ENCODE measurements at places on chromosomes 2 and 18.

DNA sequence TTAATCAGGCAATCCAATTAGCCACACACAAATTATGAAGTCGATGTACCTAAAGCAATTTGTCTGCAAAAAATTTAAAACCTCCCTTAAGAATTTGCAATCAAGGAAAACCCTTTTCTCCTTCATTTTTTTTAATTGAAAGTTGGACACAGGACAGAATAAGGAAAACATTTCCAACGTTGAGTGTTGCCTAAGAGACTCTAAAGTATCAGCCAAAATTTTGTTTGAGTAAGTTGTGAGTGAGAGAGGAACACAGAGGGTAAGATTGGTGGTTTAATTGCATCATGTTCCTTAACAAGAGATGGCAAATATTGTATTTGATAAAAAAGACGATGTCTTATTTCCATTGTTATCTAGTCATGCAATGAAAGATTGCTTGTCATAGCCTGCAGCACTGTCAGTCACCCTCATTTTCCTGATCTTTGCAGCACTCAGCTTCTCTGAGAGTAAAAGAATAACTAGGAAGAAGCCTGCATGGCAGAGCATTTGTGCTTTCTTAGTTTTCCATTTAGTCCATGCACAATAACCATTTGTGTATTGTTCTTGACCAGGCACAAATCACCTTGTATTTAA, 115.5 kb downstream of the ICOS start:
- DNase-seq, result no peak

- no peak for DNase-seq
Observed at GRCh38 chr18:55320424-55321264, 267.3 kb downstream of the TCF4 start.

- DNase-seq, result no peak
Observed at GRCh38 chr2:112622528-112622849, 23.2 kb upstream of the SLC20A1 start.

GRCh38 chr2:72896446-72896845, 9.2 kb downstream of the SPR start:
- DNase-seq, result no peak

DNA sequence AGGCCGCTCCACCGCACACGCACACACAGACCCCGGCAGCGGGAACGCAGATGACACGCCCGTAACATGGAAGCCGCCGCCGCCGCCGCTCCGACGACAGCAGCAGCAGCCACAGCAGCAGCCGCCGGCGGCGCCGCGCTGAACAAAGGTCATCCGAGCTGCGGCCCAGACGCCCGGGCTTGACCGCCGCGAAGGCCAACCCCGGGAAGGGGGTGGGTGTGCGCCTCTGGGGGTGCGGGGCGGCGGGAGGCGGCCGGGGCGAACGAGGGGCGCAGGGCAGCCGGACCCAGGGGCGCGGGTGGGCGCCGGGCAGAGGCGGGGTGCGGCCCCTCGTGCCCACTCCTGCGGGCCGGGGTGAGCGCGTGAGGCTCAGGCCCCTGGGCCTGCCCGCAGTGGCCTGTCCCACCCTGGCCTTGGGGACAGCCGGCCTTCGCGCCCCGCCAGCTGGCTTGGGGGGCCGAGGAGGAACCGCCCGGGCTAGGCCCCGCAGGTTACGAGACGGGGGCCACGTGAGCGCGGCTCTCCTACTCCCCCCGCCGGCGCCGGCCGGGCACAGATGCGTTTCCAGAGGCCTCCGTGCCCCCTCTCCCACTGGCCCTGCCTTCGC, 1.0 kb upstream of the ZNF532 start:
- peak; percentile 29 for DNase-seq

DNA sequence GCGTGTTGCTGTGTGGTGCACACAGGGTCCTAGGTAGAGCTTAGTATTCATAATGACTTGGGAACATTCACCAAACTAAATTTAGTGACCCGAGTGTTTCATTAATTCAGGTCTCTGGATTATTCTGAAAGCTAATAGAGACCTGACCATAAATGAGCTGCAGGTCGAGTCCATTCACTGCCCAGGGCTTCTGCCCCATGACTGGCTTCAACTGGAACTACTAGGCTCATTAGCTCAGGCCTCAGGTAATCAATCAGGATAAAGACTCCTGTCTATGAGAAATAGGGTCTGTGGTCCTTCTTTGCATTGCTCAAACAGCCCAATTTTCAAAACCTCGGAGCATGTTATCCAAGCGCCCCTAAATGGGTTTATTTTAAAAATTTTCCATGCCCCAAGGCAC, 30.0 kb upstream of the OTOF start:
- no peak for DNase-seq

GRCh38 chr2:238143239-238143951, 4.9 kb downstream of the KLHL30 start:
- no peak for DNase-seq

DNA sequence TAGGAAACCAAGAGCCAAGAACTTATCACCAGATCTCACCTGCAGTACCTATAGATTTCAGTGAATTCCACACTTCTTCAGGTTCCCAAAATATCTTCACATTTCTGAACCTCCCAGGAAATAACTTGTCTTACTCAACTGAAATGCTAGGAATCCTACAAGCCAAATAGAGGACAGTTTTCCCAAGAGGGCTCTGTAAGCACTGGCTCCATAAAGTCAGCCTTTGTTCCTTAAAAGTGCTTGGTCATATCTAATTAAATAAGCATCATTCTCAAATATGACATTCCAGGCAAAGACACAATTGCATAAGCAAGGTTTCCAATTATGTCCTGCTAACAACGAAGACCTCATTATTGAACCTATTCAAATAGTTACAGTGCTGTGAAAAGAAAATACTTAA, 154.6 kb upstream of the MGAT5 start:
- DNase-seq, result no peak

- DNase-seq, result no peak
Observed at GRCh38 chr18:53861185-53861584, 363.3 kb downstream of the MBD2 start.

DNA sequence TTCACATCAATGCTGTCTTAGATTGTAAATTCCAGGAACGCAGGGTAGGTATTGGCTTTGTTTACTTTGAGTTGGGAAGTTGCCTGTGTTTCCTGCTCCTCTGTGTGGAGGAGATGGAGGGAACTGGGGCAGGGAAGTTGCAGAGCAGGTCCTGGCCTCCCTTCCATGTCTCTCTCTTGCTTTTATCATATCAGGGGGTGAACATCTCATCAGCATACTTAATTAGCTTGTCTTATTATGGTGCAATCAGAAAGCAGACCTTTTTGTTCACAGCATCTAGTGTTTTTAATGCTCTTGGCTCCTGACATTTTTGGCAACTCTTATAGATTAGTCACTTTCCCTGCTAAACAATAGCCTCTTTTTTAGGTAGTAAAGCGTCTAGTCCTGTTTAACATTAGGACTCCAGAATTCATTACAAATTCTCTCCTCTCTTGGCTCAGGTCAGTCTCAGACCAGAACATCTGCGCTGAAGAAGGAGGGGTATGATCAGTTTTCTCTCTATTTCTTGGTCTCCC, 11.5 kb upstream of the DIPK1C start:
- no peak for DNase-seq

GRCh38 chr2:5150871-5151270, 541.3 kb upstream of the SOX11 start:
- DNase-seq, result no peak

DNA sequence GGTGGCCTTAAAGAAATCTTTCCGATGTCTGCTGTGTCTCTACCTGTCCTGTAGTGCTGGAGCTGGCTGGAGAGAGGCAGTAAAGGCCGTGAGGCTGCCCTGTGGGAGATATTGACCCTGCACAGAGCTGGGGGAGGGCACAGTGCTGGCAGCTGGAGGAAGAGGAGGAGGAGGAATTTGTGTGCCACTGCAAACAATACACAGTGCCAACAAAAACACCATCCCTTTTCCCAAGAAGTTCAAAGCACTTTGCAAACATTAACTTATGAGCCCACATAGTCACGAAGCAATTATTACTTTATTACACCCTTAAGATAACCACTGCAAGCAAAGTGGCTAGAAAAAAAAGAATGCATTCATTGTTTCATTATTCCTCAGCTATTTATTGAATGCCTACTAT, 45.0 kb upstream of the CYTIP start:
- no peak for DNase-seq

DNA sequence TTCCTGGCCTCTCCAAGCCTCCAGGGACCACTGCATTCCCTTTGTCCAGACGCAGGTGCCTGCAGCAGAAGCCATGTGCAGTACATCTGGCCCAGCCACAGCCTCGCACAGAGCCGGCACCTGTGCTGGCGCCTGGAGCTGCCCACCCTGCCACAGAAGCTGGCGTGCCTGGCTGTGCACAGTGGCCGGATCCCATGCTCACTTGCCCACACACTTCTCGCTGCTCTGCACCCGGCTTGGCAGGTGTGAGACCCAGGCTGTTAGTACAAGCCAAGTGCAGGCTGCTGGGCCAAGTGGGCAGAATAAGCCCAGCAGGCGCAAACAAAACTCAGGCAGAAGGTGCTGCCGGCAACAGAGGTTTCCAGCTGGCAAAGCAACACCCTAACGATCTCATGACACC, 124.5 kb upstream of the CCDC150 start:
- no peak for DNase-seq

DNA sequence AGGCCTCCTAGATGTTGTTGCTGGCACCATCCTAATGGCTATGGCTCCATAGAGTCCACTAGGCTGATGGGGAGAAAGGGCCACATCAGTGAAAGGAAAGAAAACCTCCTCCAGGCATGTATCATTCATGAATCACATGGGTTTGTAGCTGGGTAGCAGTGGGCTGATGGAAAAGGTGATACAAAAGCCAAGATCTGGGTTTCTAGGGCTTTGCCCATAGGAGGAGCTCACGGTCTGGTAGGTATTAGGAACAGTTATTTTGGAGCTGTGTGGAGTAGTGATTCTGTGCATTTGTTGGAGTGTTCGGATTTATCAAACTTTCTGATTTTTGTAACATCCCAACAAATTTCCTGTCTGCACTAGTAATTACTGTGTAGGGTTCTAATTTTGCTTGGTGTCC, 259.2 kb downstream of the SLC4A3 start:
- DNase-seq, result no peak

DNA sequence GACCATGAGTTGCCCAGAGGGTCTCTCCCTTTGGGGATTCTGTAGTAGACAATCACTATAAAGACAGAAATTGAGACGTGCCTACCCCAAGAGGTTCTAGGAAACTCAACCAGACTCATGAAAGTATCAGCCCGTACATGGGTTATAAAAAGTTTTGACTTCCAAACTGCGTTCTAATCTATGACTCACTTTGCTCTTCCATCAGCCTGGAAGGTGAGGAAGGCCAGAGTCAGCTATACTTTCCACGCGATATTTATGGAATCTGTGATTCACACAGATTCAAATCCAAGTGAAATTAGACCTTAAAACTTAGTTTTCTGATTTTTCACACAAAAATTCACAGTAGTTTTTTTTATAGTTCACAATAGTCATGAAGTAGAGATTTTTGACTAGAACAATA, 7.7 kb upstream of the LYPD1 start:
- no peak for DNase-seq

- DNase-seq, result no peak
Observed at GRCh38 chr18:77708826-77709506, 459.3 kb downstream of the GALR1 start.

DNA sequence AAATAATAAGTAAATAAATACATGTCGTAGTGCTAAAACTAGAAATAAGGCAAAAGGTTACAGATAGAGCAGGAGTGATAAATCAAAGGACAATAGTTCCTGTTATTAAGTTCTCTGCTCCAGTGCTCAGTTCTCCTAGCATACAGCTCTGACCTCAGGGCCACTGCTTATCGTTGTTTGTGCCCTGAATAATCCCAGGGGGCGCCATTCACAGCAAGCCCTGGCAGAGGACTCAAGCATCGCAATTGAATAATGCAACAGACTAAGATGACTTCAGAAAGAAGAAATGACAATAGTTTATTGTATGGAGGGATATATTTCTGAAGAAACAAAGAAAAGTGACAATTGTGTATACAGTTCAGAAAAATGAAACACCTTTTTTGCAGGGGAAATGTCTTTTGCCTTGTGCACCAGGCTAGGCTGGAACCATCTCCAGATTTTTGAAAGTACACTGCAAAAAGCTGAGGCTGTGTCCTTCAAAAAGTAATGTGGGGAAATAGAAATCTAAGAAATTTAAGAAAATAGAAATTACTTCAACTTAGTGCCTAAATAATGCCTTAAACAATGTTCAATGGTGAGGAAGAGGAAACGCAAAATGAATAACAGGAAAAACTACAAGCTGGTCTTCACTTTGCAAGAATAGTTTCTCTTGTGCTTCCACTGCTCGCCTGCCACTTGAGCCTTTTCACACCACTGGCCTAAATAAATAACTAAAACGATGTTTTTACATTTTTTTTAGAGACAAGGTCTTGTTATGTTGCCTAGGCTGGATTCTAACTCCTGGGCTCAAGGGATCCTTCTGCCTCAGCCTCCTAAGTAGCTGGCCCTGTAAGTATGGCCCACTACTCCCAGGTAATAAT, 19.0 kb upstream of the CCNYL1 start:
- peak; percentile 58 for DNase-seq

- DNase-seq, result no peak
Observed at GRCh38 chr2:146123256-146123655, 1603.3 kb upstream of the ZEB2 start.

DNA sequence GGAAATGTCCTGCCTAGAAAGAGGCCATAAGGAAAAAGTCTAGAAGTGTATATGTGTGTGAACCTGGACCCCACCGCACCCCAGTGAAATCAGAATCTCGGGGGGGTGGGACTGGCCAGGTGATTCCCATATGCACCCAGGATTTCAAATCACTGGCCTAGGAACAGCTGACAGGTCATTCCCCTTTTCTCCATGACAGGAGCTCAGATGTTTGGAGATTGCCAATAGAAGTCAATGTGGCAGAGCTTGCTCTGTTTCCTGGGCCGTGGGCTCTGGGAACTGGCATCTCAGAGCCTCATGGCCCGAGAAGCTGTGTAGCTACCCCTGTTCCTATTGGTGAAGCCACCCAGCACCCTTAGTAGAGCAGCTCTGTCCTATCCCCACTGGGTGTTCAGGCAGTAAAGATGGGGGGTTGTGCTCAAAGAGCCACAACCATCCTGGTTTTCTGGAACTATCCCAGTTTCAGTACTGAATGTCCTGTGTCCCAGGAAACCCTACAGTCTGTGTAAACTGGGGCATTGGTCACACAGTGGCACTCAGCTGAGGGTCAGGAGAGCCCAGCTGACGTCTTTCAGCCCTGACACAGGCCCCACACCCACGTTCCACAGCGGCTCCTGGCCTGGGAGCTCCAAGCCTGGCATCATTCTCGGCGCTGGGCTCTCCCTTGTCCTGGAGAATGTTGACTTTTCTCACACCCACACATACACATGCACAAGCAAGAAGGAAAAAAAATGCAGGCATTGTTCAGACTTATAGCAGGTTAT, 18.9 kb downstream of the GNLY start:
- no peak for DNase-seq

Data from activated CD4-positive, alpha-beta T cell treated with anti-CD3 and anti-CD28 coated beads for 4 hours (primary cell).